ENCODE measurements at places on chromosomes 5 and 9.

DNA sequence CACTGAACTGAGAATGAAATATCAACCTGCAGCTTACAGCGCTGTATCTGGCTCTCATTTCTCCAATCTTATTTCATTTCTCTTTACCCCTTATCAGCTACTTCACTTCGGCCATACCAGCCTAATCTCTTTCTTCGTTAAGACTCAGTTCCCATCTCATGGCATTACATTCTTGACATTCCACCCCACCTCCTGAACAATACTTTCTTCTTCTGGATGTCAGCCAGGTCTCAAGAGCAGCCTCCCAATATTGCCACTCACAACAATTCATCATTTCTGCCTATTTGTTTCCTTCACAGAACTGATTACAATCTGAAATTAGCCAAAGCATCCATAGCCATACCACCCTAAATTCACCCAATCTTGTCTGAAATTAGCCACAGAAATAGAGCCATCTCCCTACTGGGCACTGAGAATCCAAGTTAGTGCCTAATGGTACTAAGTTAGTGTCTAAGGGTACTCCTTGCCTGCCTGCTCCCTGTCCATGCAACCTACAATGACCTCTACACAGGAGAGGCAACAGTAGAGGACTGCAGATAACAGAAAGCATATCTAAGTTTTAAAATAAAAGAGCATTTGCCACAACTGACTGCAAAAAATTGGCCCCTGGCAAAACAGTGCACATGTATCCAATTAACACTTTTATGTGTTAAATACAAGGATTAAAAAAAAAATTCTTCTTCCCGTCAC lies 35.2 kb downstream of the SETX start:
- DNase-seq = no peak

- DNase-seq = peak; percentile 94
Measured at GRCh38 chr5:59685793-59686192, 207.7 kb downstream of the PDE4D start.

DNA sequence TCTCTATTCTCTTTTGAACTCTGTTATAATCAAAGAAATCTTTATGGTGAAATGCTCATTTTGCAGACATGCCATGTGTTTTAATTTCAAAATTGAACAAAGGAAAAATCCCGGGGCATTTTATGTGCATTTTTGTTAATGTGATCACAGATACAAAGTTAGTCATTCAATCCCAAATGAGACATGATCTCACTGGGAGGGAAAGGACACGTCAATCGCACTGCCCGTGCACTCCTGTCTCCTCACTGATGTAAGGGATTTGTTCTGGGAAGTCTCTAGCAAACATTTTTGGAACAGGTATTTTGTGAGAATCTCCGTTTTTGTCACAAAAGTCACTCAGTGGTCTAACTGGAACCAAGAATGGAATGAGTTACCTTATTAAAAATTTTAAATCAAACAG lies 97.9 kb upstream of the RANBP6 start:
- no peak for DNase-seq

GRCh38 chr9:132056717-132057560 lies 22.7 kb downstream of the MED27 start:
- DNase-seq = peak; percentile 74

GRCh38 chr5:148559461-148559860 lies 94.9 kb downstream of the HTR4 start:
- no peak for DNase-seq

DNA sequence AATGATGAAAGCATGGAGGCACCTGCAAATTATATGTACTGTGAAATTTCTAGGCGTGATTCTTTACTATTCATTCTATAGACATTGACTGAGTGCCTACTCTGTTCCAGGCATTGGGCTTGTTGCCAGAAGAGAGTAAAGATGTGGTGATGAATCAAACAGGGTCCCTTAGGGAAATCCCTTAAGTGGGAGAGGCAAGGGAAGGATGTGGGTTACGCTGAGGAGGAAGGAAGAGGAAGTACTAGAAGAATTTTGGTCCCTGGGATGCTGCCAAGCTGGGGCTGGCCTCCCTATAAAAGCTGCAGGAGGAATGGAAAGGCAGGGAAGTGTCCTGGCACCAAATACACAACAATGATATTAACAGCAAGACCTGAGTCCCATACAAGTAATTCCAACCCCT lies 76.7 kb upstream of the SPOCK1 start:
- peak; percentile 5 for DNase-seq

DNA sequence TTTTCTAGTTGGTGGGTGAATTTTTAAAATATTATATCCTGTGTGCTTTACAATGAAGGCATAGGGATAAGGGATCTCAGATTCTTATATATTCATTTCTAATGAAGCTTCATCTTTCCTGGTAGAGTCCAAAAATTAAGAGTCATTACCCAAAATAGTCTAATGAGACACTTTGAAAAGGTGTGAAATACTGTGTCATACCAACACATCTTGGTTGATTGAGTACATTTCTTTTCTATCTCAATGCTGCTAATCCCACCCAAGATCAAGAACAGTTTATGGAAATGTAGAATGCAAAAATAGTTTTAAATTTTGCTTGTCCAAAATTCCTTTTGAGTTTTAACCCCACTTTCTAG lies 7.4 kb downstream of the EBF1 start:
- no peak for DNase-seq

DNA sequence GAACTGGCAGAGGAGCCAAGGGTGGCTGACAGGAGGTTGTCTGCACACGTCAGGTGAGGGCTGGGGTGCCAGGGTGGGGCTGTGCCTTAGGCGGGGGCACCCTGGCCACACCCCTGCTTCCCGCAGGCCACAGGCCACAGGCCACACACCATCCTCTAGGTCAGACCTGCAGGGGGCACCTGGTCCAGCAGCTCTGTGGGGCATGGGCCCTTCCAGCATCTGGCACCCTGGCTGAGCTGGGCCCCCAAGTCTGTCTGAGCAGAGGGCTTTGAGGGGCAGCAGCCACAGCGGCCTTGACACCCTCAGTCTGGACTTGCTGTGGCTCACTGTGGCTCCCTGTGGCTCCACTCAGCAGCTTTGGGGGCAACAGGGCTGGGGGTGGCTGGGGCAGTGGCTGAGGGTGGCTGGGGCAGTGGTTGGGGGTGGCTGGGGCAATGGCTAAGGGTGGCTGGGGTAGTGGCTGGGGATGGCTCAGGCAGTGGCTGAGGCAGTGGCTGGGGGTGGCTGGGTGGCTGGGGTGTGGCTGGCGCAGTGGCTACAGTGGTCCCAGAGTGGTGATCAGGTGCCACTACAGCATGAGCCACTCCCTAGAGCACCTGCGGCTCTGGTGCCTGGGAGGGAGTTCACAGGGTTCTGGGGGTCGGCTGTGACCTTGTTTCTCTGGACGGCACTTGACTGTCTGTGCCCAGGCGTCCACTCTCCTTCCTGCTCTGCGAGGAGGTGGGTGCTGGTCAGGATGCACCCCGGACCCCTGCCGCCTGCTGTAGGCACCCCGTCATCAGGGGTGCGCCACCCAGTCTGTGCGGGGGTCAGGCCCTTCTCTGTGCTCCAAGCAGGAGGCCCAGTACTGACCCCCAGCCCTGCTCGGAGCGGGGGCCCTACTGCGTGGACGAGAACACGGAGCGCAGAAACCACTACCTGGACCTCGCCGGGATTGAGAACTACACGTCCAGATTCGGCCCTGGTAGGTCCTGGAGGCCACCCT lies 27.1 kb downstream of the NKD2 start:
- DNase-seq = no peak

DNA sequence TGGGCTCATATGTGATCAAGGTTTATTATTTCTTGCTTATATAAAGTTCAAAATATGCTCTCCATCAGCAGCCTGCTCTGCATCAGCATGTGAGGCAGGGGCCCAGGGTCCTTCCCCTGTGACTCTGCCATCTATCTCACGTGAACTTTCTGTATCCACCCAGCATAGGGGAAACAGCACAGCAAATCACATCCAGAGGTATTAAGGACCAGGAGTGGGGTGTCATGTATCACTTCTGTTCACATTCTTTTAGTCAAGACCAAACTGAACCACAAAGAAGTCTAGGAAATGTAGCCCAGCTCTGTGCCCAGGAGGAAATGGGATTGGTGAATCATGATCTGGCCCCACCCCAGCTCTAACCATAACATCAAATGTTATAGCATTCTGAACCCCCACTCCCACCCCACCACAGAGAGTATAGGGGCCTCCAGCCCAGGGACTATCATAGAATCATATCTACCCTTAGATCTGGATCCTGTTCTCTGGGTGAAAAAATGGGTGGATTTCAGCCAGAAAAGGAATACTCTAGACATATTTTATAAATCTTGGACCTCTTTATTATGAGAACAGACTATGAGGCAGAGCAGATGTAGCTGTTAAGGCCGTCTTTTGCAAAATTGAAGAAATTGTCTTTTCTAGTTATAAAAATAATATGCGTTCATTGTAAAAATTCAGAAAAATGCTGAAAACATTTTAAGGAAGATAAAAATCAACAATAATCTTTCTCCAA lies 473.7 kb downstream of the ARHGEF28 start:
- DNase-seq = no peak

All from NCI-H82 (cell line).